Mesothelial cell of epicardium (in vitro differentiated cells): ENCODE measurements at places on chromosomes 2 and 18. TPM values are rescaled to one million over a fixed set of nuclear protein-coding genes. Genes with fewer than 3 reads are reported as not detected.

DNA sequence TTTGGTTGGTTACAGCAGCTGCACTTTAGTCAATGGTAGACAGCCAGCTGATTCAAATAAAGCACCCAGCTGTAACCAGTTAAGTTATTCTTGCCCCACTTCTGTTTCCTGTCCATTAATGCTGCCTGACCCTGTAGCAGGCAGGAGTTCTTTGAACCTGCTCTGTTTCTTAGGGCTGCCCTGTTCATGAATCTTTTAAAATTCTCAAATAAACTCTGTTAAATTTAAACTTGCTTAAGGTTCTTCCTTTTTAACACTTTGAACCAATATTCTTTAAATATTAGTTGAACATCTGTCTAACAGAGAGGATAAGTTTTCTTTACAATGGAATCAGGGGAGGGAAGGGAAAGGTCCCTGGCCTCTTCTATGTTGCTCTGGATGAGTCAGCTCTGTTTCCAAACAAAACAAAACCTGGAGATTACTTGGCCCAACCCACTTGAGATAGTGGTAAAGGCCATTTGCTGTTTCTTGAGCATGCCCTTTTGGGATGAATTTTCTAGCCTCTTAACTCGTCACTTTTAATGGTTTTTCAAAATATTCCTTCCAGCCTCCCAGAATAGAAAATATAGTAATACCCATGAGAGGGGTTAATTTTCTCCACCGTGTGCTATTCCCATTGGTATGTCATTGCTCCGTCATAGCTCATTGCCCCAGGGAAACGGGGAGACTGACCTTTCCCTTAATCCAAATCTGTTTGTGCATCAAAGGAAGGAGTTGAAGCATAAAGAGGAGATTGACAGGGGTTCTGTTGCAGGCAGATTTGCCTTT lies 112.1 kb upstream of the FHL2 start:
- no peak overlapping the region for H3K27ac ChIP-seq
- no peaks in the 10 kb centered on the region for H3K36me3 ChIP-seq
- no peaks in the 10 kb centered on the region for H3K4me1 ChIP-seq
- H3K27me3 ChIP-seq: peaks cover 31% of the 10 kb centered on the region
- H3K4me3 ChIP-seq: no peak overlapping the region

DNA sequence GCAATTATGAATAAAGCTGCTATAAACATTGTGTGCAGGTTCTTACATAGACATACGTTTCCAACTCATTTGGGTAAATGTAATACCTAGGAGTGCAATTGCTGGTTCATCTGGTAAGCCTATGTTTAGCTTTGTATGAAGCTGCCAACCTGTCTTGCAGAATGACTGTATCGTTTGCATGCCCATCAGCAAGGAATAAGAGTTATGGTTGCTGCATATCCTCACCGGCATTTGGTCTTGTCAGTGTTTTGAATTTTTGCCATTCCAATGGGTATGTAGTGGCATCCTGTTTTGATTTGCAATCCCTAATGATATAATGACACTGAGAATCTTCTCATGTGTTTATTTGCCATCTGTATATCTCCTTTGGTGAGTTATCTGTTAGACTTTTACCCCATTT lies 20.7 kb downstream of the CCDC150 start:
- DNase-seq: no peak
- no peak overlapping the region for H3K27ac ChIP-seq
- no peak overlapping the region for H3K4me3 ChIP-seq
- peaks cover 6% of the 10 kb centered on the region for H3K36me3 ChIP-seq
- peaks cover 2% of the 10 kb centered on the region for H3K4me1 ChIP-seq

GRCh38 chr2:41706286-41706685 lies 341.5 kb upstream of the PKDCC start:
- H3K4me1 ChIP-seq: no peaks in the 10 kb centered on the region
- no peaks in the 10 kb centered on the region for H3K36me3 ChIP-seq
- peaks cover 2% of the 10 kb centered on the region for H3K27me3 ChIP-seq
- no peak overlapping the region for H3K27ac ChIP-seq
- H3K4me3 ChIP-seq: no peak overlapping the region
- DNase-seq: no peak

The FNDC4 gene
- total RNA-seq: 8.1 to 8.4 TPM (median 8.4 TPM) in 3 replicates

The ANKRD30BL gene
- total RNA-seq: not detected in 3 replicates

The PIAS2 gene
- total RNA-seq: 55.7 to 62.1 TPM (median 58.0 TPM) in 3 replicates
